ENCODE measurements at places on chromosomes 11 and 22.

- no peak for DNase-seq
These were observed 7.5 kb downstream of the P2RX3 start for GRCh38 chr11:57345555-57346211.

- no peak for DNase-seq
These were observed 153.4 kb downstream of the CACNA1I start for GRCh38 chr22:39723899-39724351.

- DNase-seq = no peak
These were observed 45.2 kb downstream of the NECTIN1 start for GRCh38 chr11:119683783-119684182.

DNA sequence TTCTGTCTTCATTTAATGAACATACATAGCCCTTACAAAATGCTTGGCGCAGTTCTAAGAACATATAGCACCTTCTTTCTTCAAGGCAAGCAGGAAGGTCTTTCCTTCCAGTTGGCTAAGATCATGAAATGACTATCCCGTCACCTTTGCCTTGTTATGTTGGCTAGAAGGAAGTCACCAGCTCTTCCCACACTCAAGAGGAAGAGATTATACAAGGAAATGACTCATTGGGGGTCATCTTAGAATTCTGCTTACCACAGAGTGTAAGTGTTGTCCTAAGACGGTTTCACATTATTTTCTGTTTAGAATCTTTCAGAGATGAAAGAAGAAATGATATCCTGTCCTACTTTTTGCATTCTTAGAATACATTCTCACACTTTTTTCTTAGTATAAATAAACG lies 808.0 kb upstream of the LUZP2 start:
- no peak for DNase-seq

GRCh38 chr11:122863704-122864326 lies 18.7 kb upstream of the JHY start:
- no peak for DNase-seq

- no peak for DNase-seq
These were observed 7.3 kb downstream of the HORMAD2 start for GRCh38 chr22:30087611-30088010.

GRCh38 chr11:10686311-10686710 lies 7.2 kb downstream of the IRAG1 start:
- no peak for DNase-seq

DNA sequence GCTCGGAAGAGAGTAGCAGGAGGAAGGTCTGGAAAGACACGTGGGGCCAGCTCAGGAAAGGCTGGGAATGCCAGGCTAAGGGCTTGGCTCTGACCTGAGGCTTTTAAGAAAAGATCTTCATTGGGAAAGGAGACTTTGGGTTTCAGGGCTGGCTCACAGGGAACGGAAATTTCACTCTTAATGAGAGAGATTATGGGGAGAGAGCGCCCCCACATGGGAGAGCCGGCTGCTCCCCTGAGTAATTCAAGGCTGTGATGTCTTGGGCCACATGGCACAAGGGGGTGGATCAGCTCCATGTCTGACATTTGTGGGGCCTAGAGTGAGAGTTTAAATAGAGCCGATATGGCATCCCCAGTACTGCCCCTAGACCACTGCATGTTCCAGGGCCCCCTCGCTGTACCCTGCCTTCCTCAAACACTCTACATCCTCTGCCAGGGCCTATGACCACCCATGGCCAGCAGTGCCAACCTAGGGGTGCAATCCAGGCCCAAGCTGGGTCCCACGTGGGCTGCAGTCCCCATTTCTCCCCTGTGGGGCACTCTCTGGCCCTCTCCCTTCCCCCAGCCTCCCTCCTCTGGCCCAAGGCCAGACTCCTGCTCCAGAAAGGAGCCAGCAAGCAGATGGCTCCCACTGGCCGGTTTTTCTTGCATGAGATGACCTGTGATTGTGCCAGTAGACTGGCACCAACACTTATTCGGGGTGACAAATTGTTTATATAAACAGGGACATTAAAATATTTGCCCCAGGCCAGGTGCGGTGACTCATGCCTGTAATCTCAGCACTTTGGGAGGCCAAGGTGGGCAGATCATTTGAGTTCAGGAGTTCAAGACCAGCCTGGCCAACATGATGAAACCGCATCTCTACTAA lies 75.2 kb downstream of the ISX start:
- no peak for DNase-seq

DNA sequence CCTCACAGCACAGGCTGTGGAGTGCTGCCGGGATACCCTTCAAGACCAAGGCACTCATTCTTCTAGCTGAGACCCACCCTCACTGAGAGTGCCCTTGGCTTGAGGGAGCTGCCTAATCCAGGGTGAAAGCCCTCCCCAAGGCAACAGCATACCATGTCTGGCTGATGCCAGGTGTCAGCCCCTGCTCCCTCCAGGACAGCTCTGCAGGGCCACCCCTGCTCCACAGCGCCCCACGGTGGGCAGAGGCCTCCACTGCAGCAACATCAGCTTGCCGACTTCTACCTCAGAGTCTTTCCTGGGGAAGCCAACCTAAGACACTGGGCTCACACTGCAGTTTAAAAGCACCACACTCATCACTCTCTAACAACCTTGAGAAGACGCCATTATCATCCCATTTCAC lies 29.0 kb downstream of the TTLL1 start:
- no peak for DNase-seq

DNA sequence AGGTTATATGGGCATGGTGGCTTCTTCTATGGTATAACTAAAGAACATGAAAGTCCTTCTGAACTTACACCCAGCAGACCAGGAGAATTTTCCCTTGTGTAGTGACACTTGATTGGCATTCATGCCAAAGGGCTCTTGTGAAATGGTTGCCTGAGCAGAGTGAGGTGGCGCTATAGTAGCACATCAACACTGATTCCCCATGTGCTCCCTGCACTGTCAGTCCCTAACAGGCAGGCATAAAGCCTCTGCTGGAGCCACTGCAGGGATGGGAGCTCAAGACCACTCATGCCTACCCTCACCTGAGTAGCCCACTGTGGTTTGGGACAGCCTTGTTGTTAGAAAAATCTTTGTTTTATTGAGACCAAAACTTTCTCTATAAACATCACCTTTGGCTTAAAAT lies 92.6 kb upstream of the LIN7C start:
- no peak for DNase-seq

GRCh38 chr11:34155057-34155756 lies 49.8 kb downstream of the NAT10 start:
- no peak for DNase-seq

- DNase-seq = no peak
These were observed 988.1 kb downstream of the NTM start for GRCh38 chr11:132358573-132358953.

DNA sequence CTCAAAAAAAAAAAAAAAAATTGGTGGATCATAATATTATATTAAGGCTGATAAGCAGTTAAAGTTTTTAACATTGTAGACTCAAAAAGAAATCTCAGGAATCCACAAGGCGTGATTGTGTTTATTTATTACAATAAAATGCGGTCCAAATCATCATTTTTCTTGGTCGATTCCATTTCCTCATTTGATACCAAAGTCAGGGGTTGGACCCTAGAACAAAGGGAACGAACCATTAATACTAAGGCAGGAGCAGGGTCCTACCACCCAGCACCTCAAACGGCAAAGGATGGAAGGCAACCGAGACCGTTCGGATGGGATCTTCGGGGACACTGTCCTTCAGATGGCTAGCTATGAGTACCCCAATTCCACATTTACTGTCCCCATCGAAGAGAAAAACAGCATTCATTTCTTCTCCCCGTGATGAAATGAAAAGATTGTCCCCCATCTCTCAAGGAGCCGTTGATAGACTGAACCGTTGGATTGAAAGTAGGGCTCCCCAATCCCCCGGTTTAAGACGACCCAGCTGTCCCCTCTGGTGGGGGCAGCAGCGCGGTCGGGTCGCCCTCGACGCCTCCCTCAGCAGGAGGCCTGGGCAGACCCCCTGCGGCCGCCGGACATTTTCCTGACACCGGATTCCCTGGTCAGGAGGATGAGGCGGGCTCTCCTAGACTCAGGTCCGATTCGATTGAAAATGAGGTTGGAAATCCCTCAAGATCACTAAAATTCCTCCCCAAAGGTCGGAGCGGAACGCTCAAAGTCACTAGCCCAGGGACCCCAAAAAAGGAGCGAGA lies 607 bp downstream of the DMC1 start:
- no peak for DNase-seq

DNA sequence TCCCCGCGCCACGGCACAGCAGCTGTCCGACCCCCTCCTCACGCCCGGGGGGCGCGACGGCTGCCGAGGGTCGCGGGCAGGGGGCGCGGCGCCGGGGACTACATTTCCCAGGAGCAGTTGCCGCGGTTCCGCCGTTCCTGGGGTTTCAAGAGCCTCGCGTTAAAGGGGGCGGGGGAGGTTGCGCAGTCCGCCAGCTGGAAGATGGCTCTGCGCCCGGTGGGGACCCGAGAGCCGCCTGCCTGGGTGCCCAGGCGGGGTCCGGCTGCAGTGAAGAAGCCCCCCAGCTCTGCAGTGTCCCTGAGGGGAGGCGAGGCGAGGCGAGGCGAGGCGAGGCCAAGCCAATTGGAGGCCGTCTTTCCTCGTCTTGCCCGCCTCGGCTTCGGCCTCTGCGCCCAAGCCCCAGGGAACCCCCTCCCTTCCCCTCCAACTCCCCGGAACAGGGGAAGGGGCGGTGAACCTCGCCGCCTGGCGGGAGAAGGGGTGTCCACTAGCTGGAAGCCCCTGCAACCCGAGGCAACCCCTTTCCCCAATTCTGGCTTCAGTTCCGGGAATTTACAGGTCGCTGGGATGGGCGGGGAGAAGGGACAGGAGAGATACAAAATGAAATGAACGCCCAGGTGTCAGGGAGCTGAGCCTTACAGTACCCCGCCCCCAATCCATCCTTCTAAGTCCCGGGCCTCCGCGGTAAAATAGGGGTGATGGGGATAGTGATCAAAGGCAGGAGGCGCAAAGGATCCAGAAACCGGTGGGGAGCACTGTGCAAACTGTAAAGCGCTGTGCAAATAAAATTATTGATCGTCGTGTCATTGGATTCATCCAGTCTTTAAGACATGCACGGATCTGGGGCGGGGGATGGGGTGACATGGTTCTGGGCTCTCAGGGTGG lies 5.2 kb upstream of the GCAT start:
- no peak for DNase-seq
